ENCODE measurements at places on chromosomes 5 and 9.

DNA sequence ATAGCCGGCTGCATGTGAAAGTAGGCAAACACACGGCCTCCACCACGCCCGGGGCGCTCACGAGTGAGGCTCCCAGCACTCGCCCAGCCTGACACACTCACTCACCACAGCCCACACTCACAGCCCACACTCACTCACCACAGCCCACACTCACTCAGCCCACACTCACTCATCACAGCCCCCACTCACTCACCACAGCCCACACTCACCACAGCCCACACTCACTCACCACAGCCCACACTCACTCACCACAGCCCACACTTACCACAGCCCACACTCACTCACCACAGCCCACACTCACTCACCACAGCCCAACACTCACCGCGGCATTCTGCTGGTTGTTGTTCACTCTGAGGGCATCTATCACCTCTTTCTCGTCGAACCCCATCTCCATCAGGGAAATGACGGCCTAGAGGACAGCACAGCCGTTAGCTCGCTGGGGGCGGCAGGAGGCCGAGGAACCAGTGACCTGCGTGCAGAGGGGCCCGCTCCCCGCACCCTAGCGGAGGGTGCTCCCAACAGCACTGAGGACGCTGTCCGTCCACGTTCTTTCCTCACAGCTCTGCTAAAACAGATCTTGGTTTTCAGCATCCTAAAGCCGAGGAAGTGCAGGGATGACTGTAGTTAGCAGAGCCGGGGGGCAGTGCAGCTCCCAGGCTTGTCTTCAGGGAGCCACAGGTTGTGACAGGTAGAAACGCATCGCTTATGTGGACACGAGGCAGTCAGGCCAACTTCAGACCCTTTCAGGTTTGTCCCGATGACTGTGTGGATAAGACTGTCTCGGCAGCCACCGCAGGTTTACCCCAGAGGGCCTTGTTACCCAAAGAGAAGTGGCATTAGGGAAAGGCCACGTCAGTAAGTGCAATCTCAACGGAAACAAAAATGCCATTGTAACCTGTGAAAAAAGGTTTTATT, 21.6 kb downstream of the UBAC1 start:
- no peak for DNase-seq

DNA sequence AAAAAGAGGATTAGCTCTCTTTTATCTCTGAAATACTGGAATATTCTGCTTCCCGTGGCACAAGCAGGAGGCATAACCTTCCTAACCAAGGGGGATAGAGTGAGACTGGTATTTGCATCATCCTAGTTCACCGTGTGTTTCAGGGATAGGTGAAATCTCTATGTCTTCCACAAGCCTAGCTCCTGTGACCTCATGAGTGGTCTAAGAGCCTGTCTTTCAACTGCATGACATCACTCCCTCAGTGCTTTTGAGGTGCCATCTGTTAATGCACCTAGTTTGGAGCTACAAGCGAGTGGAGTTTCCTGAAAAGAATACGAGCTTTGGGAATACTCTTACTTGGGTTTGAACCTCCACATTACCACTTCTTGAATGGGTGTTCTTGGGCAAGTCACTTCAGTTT, 181.8 kb downstream of the PAPPA start:
- DNase-seq = no peak

- no peak for DNase-seq
Measured at GRCh38 chr5:142862594-142862993, 92.4 kb downstream of the ARHGAP26 start.

DNA sequence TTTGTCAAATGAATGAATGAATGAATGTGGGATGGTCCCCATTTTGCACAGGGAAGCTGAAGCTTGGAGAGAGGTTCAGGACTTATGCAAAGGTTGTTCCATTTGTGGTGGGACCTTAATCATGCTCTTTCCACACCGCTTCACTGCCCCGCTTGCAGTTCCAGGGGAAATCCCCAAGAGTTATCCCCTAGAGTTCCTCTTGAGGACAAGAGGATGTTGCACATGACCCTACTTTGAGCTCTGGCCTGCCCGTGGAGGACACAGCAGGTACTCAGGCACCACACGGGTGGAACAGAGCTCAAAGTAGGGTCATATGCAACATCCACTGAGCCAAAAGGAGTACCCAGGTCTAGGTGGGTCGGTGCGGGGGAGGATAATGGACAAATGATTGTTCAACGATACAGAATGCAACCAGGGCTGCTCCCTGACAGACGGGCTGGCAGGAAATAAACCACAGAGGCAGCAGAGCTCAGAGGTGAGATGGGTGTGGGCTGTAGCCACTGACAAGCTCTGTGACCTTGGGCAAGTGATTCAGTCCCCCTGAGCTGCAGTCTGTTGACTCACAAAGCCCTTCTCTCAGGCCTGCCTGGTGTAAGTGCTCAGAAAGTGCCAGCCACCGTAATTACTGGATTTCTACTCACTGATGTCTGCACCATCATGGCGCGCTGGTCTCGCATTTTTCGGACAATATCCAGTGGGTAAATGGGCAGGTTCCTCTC, 60.3 kb upstream of the EPB41L4B start:
- no peak for DNase-seq

- DNase-seq = no peak
Measured at GRCh38 chr5:137710086-137710485, 25.8 kb downstream of the KLHL3 start.

- no peak for DNase-seq
Measured at GRCh38 chr5:125478599-125478998, 732.2 kb upstream of the ZNF608 start.

GRCh38 chr5:151571270-151572173, 19.6 kb downstream of the FAT2 start:
- no peak for DNase-seq

DNA sequence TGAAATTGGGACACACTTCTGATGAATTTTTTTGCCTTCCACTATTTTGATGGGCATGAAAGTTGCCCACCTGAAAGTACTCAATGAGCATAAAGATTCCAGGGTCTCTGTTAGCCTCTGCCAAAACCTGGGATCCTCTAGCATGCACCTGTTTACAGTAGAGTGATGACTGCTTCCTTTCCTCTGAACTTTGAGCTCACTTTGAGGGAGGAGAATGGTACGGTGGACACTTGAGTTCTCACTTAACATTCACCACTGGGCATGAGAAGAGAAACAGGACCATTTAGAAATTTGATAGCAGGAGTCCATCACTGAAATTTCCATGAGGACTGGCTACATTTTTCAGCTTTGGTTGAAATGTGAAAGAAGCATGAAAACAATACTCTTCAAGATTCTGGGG, 374.8 kb downstream of the KDM4C start:
- DNase-seq = no peak

DNA sequence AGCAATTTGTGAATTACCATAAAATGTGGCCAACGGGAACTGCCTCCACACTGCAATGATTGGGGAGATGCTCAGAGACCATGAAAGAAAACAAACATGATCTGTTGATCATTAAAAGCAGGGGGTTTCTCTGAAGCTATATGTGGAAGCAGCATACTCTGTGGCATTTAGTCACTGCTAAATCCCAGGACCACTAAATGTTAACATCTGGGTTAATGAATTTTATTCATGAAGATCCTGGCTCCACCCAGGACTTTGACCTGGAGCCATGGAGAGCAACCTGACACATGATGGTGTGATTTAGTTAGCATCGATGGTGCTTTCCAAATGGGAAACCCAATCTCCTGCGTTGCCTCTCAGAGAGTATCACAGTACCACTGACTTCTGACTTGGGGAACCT, 497.8 kb downstream of the AGTPBP1 start:
- no peak for DNase-seq

GRCh38 chr5:2289380-2289779, 406.7 kb upstream of the IRX4 start:
- no peak for DNase-seq

DNA sequence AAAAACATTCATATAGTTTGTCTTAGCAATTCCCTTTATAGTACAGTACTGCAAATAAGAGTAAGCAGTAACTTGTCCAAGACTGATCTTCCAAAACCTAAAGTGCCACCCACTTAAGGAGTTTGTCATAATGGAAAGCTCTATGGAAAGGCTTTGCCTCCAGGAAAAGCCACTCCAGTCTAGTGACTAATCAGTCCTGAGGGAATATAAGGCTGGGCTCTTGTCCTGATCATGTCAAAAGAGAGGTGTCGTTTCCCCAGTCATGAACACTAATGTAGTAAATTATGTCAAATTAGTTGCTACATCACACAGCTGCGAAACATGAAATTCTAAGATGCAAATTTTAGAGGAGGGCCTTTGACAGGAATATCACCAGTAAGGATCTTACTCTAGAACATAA, 271.6 kb downstream of the GABRB2 start:
- no peak for DNase-seq

DNA sequence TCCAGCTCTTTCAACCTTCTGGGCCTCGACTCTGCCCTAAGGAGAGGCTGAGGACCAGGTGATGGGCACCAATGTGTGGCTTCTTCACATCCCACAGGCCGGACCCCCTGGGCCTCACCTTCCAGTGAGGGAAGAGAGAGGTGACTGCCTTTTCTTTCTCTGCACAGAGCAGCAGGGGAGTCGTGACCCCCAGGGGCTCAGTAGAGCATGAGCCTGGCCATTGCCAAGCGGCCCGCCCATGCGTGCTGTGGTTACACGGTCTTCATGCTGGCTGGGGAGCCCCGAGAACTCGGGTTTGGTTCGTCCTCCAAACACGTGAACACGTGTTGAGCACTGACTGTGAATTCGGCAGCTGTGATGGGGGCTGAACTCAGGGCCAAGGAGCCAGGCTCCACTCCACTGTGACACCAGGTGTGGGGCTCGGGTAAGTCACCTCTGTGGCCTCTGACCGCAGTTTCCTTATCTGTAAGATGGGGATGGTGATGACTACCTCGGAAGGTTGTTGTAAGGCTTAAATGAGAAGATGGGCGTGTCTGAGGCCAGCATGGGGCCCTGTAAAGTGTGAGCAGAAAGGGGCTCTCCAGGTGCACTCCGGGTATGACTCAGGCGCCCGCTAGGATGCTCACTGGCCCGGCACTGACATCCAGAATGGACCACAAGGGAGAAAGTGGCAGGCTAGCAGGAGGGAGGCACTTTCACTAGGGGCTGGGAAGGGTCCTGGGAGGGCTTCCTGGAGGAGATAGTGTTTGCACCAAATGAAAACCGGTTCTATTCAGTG, 13.4 kb upstream of the GRHPR start:
- DNase-seq = no peak

- DNase-seq = no peak
Measured at GRCh38 chr9:115758441-115758840, 395.1 kb upstream of the PAPPA start.

- DNase-seq = no peak
Measured at GRCh38 chr5:79236362-79236969, 535 bp downstream of the JMY start.

GRCh38 chr9:83572524-83572923, 34.3 kb upstream of the FRMD3 start:
- no peak for DNase-seq

- no peak for DNase-seq
Measured at GRCh38 chr5:100890461-100891008, 12.5 kb downstream of the ST8SIA4 start.

DNA sequence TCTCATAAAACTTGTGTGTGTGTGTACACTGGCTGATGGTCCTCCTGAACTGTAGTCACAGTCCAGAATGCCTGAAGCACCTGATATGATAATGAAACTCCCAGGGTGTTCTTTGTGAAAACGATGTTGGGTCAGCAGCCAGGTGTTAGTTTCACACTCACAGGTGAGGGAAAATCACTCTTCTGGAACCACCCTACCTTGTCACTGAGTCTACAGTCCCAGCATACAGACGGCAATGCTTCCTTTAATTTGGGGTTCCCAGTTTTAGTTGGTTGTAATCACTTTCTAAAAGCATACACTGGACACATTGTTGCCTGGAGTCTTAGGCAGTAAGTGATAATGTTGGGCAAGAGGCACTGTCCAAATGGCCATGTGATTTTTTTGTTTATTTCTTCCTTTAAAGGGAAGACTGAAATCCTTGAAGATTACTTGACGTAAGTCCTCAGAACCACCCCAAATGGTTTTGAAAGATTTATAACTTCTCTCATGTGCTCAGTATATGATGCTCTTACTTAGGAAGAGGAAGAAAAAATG, 18.2 kb upstream of the MGAT1 start:
- no peak for DNase-seq

DNA sequence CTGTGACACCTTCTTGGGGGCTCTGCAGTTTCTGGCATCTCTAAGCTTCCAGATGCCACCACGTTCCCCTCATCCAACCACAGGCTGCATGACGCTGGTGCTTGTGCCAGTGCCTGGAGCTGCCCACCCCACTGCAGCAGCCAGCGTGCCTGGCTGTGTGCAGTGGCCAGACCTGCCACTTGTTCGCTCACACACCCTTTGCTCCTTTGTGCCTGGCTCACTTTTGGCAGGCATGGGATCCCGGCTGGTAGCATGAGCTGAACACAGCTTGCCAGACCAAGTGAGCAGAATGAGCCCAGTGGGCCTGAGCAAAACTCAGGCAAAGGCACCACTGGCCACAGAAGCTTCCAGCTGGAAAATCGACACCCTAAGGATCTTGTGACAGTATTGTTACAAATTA, 562.9 kb upstream of the ACO1 start:
- DNase-seq = no peak

DNA sequence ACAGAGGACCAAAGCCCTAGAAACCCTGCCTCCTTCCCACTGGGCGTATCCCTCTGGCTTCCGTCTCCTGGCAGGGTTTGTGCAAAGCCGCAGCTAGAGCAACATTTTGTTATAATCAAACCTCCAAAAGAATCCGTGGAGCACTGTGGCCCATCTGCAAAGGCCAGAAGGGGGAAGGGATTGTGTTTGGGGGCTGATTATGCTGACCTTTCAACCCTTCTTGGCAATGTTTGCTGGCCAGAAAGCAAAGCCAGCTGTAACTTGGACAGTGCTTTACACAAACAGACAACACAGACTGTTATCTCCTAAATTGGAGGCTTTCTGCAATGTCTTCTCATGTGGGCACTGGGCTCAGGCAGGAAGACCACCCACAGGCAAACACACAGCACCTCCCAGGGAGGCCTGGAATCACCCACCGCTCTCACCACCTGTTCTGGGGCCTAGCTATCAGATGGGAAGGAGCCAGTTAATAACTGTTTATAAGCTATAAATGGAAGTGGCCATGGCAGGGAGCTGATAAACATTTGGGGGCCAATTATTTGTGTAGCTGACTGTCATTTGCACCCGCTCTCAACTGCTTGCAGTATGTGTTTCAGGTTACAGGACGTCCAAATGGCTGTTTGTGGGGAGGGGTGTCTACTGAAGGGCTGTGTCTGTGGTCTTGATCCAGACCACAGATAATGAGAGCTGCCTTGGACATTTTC, 121.6 kb upstream of the ERCC6L2 start:
- DNase-seq = no peak

- no peak for DNase-seq
Measured at GRCh38 chr5:471750-472058, 28.7 kb downstream of the EXOC3 start.

DNA sequence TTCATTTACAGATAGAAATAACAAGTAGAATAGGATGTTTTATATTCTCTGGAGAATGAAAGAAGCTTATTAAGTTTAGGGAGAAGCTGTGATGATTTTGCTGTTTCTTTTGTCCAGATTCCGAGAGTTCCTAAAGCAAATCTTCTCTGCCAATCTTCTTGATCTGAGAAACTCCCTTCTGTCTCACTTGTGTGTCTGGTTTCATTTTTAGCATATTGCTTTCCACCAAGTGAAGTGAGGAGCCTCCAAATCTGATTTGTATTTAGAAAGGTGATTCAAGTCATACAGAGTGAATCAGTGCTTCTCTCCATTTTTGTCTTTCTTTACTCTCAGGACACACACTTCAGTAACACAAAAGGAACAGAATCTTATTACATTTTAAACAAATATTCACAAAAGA, 48.4 kb downstream of the STX17 start:
- DNase-seq = no peak
